ENCODE measurements at places on chromosomes 12 and 14.

DNA sequence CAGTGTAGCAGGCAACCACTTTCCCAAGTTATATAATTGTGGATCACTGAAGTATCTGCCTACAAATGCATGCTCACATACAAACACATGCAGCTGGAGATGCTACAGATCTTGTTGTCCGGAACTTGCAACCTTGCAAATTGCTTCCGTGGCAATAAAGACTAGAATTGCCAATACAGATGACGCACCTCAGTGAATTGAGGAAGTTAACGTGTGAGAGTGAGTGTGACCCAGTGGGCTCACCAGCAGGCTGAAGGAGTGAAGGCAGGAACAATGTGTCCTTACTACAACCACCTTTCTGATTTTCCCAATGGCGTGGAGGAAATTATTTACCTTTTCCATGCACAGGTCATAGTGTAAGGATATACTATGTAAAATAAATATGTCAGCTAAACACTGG, 89.4 kb upstream of the GRIP1 start:
- no peak overlapping the region for H3K27ac ChIP-seq
- H3K4me1 ChIP-seq: peaks cover 19% of the 10 kb centered on the region
- peaks cover 9% of the 10 kb centered on the region for H3K27me3 ChIP-seq
- no peaks in the 10 kb centered on the region for H3K36me3 ChIP-seq
- no peak for DNase-seq

DNA sequence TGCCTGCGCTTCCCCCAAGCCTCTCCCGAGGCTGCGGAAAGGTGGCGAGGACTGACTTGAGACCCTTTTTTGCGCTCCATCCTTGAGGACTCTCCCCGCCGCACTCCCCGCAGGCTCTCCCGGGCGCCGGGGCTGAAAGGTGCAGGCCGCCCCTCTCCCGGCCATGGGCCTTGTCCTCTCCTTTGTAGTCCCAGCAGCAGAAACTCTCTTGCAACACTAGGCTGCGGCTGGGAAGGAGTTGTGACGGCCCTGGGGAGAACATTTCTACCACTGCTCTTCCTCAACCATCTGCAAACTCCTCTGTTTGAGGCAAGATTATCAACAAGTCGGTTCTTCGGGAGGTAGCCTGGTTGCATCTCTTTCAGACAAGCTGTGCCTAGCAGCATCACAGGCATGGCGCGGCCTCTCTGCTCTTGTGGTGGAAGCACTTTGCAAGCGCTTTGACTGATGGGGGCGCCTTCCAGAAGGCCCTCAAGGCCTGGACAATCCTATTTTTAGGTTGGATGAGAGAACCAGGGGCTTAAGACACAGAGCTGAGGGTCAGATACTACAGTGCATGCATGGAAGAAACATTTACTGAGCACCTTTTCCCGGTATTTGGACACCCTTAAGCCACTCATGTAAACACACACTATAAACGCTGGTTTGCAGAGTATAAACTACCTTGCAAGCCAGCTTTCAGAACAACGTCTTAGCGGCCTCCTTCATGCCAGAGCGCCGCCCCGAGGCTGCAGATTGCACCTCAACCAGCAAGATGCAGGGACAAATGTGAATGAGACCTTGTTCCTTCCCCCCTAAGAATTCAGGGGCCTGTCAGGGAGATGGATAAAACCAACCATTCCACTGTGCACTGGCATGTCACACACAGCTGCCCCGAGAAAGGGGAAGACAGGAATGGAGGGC, 1.2 kb upstream of the PRIMA1 start:
- H3K27ac ChIP-seq: no peak overlapping the region
- DNase-seq: no peak
- H3K27me3 ChIP-seq: peaks cover 48% of the 10 kb centered on the region
- no peaks in the 10 kb centered on the region for H3K36me3 ChIP-seq

GRCh38 chr12:65313719-65314317, 35.3 kb downstream of the MSRB3 start:
- no peak overlapping the region for H3K4me3 ChIP-seq
- no peaks in the 10 kb centered on the region for H3K4me1 ChIP-seq
- no peak overlapping the region for H3K27ac ChIP-seq
- H3K27me3 ChIP-seq: peaks cover 8% of the 10 kb centered on the region
- no peaks in the 10 kb centered on the region for H3K36me3 ChIP-seq

GRCh38 chr14:80987235-80988032, 32.0 kb downstream of the TSHR start:
- DNase-seq: peak; percentile 65
- H3K4me3 ChIP-seq: no peak overlapping the region
- no peak overlapping the region for H3K27ac ChIP-seq
- no peaks in the 10 kb centered on the region for H3K4me1 ChIP-seq
- H3K36me3 ChIP-seq: no peaks in the 10 kb centered on the region
- H3K27me3 ChIP-seq: peaks cover 5% of the 10 kb centered on the region

DNA sequence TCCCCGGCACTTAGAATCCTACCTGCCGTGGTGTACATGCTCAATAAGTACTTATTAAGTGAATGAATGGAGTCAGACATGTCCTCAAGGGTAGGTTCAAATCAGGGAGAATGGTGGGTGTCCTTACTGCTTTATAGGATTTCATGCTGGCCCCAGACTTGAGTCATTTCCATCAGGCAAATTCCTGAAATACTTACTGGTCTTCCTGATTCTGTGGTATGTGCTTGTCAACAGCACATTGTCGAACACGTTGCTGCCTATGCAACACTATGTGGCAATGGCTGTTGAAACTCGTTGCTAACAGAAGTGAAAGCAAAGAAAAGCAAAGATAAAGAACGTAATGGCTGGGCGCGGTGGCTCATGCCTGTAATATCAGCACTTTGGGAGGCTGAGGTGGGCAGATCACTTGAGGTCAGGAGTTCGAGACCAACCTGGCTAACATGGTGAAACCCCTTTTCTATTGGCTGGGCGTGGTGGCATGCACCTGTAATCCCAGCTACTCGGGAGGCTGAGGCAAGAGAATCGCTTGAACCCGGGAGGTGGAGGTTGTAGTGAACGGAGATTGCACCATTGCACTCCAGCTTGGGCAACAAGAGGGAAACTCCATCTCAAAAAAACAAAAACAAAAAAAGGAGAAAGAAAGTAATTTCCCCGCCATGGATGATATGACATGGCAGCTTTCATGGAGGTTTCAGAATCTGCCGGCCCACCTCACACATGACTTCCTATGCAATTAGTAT, 214.9 kb downstream of the ZFP36L1 start:
- no peak overlapping the region for H3K4me3 ChIP-seq
- no peak overlapping the region for H3K27ac ChIP-seq
- peaks cover 5% of the 10 kb centered on the region for H3K4me1 ChIP-seq
- no peaks in the 10 kb centered on the region for H3K27me3 ChIP-seq
- DNase-seq: no peak

DNA sequence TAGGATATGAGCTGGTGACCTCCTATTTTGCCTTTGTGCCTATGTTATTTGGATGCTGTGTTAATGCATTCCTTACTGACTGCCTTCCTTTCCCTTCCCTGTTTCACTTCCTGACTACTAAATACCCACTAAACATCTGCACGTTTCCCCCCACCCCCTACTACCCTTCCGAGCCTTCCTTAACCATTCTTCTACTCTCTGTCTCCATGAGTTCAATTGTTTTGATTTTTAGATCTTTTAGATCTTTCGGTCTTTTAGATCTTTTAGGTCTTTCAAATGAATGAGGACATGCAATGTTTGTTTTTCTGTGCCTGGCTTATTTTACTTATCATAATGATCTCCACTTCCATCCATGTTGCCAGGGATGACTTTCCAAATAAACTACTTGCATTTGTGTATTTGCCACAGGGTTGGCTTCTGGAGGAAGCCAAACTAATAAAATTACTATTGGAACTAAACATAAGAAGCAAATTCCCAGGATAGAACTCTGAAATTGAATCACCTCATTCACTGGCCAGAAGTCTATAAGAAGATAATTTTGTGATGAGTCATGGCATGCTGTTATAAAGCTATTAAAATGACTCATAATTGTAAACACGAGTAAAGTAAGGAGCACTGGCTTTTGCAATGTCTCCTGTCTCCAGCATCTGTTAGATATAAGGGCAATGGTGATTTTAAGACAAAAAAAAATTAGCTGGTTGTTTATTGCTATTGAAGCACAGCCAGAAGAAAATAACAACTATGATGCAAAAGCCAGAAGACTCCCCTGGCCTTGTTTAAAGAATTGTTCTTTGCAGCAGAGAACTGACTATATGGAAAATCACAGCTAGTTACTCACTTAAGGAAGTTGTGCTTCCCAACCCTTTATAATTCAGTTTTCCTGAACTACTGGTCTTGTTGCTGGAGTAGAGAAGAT, 586.3 kb downstream of the LRFN5 start:
- no peaks in the 10 kb centered on the region for H3K4me1 ChIP-seq
- H3K27ac ChIP-seq: no peak overlapping the region
- DNase-seq: no peak
- H3K36me3 ChIP-seq: no peaks in the 10 kb centered on the region

DNA sequence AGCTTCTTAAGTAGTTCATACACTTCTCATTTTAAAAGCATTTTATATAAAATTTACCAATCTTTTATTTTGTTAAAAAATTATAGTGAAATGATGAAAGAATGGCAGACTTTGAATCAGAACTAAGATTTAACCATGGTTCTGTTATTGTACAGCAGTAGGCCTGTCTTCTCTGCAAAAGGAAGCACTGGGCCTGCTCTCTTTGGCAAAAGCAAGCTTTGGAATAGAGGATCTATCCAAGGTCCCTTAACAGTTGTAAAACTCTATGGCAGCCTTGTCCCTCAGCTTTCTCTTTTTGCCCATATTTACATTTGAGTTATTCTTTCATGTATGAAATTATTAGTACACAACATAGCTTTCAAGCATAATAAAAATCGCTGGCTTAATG, 82.8 kb downstream of the PLEKHG7 start:
- H3K27ac ChIP-seq: no peak overlapping the region
- no peak for DNase-seq
- H3K4me3 ChIP-seq: no peak overlapping the region
- no peaks in the 10 kb centered on the region for H3K4me1 ChIP-seq
- peaks cover 6% of the 10 kb centered on the region for H3K36me3 ChIP-seq
- H3K27me3 ChIP-seq: no peaks in the 10 kb centered on the region

DNA sequence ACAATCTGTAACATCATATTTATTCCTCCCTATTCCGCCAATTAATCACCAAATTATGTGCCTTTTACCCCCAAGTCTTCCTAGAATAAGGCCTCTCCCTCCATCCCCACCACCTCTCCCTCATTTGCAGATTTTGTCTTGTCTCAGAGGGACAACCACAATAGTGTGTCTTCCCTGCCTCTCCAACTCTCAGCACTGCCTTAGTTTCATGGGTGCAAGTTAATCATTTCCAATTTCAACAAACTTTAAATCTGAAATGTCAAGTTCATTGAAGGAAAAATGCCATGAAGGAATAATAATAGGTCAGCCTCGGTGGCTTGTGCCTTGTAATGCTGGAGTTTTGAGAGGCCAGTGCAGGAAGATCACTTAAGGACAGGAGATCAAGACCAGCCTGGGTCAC, 31.6 kb downstream of the RXYLT1 start:
- peaks cover 18% of the 10 kb centered on the region for H3K4me1 ChIP-seq
- H3K27ac ChIP-seq: no peak overlapping the region
- H3K4me3 ChIP-seq: no peak overlapping the region
- H3K27me3 ChIP-seq: no peaks in the 10 kb centered on the region
- no peak for DNase-seq

DNA sequence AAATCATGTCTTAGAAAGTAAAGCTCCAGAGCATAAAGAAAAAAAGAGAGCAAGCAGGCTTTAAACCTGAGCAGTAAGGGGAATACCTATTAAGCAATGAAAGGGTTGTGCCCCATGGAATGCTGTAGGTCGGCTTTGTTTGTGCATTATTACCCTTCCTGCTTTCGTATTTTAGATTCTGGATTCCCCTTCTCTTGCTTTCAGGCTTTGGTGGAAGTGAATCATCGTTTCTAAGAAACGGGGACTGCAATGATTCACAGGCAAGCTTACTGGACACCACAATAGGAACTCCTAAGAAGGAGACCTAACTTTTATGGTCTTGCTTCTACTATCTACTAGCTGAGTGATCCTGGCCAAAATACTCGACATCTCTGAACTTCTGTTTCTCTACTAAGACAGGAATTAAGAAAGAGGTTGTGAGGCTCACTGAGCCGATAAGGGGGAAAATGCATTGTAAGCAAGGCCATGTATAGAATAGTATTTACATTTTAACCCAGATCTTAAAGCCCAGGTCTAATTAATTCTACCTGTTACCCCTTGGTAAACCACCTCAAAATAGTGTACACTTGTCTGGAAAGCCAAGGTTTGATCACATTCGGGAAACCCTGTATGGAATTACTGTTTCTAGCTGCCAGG, 1.2 kb upstream of the BMAL2 start:
- H3K4me1 ChIP-seq: peaks cover 38% of the 10 kb centered on the region
- H3K27ac ChIP-seq: peak overlapping the region; percentile 77
- peaks cover 13% of the 10 kb centered on the region for H3K27me3 ChIP-seq

- DNase-seq: no peak
- no peaks in the 10 kb centered on the region for H3K36me3 ChIP-seq
- no peak overlapping the region for H3K4me3 ChIP-seq
- peaks cover 22% of the 10 kb centered on the region for H3K27me3 ChIP-seq
Measured at GRCh38 chr14:74333909-74334308, 14.4 kb upstream of the VRTN start.

DNA sequence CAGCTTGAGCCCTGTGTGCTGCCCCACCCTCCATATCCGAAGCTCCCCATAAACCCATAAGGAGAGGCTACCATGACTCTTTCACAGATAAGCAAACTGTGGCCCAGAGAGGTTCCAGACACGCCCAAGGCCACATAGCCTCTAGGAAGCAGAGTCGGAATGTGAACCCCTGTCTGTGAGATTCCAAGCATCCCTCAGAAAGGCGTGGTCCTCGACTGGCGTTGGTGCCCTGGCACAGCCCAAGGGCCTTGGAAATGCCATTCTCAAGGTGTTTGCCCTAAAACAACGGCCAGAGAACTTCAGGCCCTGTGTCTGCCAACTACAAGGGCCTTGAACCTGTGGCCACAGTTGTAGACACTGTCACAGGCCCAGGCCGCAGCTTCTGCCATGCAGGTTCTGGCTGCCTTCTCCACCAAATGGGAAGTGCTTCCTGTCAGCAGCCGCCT, 8.5 kb upstream of the DIO3 start:
- H3K27me3 ChIP-seq: peaks cover 28% of the 10 kb centered on the region
- H3K36me3 ChIP-seq: no peaks in the 10 kb centered on the region
- peaks cover 7% of the 10 kb centered on the region for H3K4me1 ChIP-seq
- no peak for DNase-seq

Measured in natural killer cell treated with Interleukin-12 subunit alpha and Interleukin-12 subunit beta and Interleukin-15 and Interleukin-18, amount 100 ng/mL, for 72 hours (primary cell).